ENCODE measurements at places on chromosomes 6 and 20.

GRCh38 chr6:21587179-21587960 lies 6.2 kb upstream of the SOX4 start:
- DNase-seq: peak; percentile 83

DNA sequence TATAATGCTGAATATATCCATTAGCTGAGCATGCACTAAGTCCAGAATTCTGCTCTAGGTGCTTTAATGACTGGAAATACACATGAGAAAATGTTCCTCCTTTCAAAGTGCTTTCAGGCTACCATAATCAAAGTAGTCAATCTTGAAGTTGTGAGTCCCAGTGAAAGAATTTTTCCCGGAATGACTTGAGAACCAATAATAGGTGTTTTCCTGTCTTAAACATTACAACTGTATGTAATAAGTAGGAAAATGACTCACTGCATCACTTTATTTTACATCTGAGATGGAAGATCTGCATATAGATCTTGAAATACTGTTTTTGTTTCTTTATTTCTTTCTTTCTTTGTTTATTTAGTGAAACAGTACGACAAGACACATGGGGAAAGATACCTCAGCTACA lies 437.4 kb upstream of the JAG1 start:
- no peak for DNase-seq

- DNase-seq: no peak
Observed at GRCh38 chr6:124073021-124073420, 269.4 kb downstream of the NKAIN2 start.

DNA sequence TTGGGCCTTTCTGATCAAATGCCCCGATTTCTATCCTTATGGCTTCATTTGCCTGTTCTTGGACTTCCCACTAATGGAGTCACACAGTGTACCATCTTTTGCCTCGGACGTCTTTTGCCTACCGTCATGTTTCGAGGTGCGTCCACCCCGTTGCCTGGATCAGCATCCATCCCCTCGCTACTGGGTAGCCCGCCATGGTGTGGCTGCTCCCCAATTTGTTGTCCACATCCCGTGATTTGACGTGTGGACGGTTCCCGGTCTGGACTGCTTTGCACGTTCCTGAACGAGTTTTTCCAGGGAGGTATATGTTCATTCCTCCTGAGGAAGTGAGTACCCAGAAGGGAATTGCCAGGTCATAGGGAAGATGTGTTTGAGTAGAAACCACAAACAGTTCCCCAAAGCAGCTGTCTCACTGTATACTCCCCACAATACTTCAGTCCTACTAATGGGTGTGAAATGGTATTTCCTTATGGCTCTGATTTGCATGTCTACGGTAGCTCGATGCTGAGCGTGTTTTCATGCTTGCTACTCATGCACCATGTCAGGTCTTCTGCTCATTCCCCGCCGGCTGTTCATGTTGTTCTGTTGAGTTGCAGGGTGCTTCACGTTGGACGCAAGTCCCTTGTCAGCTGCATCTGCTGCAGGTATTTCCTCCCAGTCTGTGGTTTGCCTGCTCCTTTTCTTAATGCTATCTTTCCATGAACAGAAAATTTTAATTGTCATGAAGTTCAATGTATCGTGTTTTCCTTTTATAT lies 86.8 kb upstream of the AFDN start:
- DNase-seq: no peak

DNA sequence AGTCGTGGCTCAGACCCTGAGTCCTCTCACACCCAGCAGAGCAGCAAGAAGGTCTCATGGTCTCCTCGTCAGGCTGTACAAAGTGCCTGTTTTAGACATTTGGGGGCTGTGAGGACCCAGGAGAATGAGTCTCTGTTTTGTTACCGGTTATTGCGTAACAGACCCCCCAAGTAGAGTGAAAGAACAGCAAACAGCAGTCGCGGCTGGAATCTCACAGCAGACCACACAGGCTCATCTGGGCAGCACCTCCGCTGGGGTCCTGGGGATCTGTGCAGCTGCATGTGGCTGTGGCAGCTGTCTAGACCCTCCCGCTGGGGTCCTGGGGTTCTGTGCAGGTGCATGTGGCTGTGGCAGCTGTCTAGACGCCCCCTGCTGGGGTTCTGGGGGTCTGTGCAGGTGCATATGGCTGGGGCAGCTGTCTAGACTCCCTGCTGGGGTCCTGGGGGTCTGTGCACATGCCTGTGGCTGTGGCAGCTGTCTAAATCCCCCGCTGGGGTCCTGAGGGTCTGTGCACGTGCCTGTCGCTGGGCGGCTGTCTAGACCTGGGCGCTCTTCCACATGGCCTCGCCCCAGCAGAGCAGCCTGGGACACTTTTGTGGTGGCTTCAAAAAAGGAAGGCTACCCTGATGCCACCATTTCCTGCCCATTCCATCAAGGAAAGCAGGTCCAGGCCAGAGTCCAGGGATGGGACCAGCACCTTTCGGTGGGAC lies 24.7 kb downstream of the ENTPD6 start:
- no peak for DNase-seq

DNA sequence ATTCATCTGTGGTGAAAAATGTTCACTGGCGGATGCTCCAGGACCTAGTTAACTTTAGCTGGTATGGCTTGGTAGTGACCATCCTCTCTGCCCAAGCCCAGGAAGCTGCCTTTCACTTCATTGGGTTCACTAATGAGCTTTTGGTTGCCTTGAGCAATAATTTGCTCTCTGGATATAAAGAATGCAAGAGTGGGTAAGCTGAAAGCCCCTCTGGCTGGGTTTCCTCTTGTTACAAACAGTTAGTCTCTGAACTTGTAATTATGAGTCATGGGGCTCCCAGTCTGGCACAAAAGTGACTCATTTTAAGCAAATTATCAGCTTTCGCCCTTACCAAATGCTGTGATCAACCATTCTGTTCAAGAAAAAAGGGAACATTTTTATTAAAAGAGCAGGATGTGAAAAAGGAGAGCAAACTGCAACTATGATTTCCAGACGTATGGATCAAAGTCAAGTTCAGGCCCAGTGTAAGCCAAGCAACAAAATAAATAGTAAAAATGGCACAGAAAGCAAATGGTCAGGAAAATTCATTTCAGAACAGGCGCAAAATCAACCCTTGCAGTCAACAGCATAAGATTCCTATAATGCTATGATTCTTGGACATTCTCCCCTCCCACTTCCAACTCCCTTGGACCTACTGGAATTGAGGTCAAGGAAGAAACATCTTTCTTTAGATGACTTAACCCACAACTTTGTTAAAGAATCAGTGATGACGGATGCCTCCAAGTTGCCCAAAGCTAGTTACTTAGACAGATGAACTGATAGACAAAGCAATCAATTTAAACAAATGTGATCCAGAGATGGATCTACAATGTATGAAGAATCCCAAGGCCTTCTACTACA lies 130.0 kb upstream of the KCNK16 start:
- DNase-seq: no peak

DNA sequence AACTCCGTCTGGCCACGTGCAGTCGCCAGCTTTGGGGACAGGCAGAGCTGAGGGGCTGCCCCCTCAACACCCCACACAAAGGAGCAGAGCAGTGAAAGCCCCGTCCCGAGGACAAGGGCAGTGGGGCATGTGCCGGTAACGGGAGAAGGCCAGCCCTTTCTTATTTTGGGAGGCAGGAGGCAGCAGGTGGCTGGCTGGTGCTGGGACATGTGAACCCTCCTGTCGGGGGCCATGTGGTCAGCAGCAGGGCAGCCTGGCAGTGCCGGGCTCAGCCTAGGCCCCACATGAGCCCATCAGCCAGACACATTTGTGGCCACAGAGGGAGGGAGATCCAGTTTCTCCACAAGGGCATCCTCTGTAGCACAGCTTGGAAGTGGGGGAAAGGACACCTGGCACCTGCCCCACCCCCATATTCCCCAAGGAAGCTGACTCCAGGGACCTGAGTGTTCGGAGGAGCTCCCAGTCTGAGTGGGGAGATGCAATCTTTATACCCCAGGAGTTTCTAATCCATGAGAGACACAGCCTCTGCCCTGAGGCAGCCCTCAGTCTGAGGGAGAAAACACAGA lies 137.6 kb downstream of the MRPL14 start:
- DNase-seq: no peak

GRCh38 chr6:23435798-23436197 lies 690.2 kb upstream of the NRSN1 start:
- no peak for DNase-seq

GRCh38 chr20:62252342-62252966 lies 14.1 kb downstream of the OSBPL2 start:
- no peak for DNase-seq

- DNase-seq: peak; percentile 67
Observed at GRCh38 chr6:111759836-111760785, 113.1 kb downstream of the FYN start.

DNA sequence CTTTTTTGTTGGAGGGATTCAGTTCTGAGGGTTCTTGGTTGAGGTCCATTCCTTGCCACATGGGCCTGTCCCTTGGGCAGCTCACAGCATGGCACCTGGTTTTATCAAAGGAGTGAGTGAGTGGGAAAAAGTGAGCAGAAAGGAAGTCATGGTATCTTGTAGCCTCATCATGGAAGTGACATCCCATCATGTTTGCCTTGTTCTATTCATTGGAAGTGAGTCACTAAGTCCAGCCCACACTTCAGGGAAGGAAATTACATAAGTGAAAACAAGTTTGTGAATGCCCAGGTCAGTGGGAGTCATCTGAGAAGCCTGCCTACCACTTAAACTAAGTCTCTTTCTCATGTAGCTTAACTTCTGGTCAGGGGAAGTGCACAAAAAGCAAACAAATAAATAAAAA lies 32.8 kb upstream of the ZNFX1 start:
- DNase-seq: no peak

DNA sequence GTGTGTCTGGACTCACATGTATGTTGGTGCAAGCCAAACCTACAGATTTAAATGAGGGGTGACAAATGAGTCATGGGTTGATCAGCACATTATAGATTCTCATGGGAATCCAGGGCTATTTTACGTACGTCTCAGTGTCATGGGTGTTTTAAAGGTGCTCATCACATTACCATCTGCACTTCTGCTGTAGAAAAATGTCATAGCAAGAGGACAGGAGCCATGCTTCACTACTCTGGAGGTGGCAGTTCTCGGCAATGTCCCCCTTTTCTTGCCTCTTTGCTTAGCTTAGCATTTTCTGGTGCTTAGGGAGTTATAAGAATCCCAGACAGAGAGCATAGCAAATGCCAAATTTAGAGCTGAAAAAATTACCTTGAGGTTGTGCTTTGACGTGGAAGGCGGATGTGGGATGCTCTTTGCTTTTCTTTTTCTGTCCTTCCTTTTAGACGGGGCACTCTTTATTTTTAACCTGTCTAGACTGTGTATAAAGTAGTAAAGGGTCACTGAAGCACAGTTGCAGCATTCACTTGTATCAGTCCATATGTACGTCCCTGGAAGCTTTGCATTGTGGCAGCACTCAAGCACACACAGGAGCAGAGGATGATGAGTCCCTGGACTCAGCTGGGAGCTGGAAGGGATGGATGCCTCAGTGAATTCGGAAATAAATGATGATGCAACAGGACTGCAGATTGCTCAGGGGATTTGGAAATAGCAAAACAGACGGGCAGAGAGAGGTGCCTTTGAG lies 139.7 kb downstream of the SYNDIG1 start:
- no peak for DNase-seq

DNA sequence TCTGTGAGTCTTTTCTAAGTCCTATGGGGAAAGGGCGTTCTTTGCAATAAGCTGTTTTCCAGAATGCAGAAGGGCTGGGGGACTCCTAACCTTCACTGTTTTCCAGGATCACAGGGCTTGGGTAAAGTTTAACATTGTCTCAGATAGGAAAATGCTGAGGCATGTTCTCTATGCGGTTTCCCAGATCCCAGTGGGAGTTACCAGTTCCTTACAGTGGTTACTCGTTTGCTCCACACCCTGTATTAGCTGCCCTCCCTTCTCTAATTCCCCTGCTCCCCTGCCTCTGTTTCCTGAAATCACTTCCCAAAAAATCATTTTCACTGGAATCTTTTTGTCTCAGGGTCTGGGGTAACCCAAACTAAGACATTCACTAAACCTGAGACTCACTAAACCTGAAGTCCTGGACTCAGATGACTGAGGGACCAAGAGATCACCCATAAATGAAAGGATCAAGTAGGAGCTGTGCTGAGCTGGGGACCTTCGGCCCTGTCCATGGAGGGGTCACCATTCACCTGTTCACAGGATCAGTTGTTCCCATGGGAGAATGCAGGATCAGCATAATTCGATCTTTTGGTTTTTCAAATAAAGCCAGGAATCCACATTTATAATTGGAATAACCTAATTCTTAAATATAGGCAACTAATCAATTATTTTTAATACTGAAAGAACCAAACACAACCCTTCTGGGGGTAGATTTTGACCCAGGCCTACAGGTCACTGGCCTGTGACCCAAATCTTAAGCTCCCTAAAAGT lies 76.2 kb downstream of the ISM1 start:
- DNase-seq: no peak

DNA sequence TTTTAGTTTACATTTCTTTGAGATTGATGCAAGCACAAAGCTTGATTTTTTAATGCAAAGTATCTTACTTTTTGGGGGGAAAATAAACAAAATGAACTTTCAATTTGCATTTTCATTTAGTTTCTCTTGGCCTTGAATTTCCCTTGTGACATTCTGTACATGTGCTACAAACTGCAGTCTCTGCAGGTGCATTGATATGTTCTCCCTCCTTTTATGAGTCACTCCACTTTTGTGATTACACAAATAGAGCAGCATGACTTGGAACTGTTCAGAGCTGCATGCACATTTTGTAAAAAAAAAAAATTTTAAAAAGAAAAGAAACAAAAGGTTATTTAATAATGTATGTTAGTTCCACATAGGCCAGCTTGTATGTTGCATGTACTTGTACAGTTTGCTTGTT lies 220.0 kb upstream of the KCNQ5 start:
- DNase-seq: no peak

All from hematopoietic multipotent progenitor cell (in vitro differentiated cells).